Stimulated activated CD8-positive, alpha-beta memory T cell treated with anti-CD3 and anti-CD28 coated beads, Interleukin-7, amount 100 ng/mL, for 1 hour (primary cell): ENCODE measurements at places on chromosomes 2 and 18.

DNA sequence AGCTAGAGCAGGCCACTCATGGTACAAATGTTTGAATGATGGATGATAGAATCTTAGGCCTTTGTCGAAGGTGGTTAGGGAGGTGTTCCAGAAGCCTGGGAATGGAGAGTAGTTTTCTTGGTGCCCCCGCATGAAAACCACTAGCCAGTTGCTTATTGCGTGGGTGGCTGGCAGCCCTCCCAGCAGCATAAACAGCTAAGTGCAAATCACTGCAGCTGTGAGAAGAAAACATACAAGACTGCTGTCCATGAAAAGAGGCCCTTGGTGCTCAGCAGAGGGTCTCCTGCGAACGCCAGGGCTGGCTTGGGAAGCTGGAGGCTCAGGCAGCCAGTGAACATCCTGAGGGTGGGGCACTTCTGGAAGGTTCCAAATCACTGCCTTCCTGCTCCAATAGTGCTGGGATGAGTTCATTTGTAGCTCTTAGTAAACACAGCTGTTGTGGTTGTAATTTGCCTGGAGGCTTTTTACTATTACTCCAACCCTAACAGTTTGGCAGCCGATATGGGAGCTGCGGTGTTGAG is 118.8 kb downstream of the MGAT5 start:
- DNase-seq: no peak

DNA sequence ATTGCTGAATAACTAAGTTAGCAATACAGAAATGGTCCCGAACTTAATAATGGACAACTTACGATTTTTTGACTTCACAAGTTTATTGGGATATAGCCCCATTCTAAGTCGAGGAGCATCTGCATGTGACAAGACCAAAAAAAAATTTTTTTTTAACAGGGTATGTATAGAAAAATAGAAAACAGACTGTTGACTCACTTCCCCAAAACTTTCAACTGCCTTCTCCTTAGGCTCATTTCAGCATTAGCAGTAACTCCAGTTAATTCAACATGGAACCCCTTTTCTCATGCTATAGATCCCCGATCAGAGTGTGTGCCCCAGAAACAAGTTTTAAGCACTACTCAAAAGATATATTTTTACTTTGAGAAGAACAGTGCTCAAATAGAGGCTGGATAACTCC is 5.4 kb downstream of the CD302 start:
- DNase-seq: no peak

GRCh38 chr2:65331336-65332025 is 100.9 kb downstream of the SPRED2 start:
- no peak for DNase-seq

GRCh38 chr2:100580367-100581276 is 17.8 kb downstream of the PDCL3 start:
- no peak for DNase-seq

- DNase-seq: no peak
These were observed 39.9 kb upstream of the RBMS1 start for GRCh38 chr2:160533482-160533881.

DNA sequence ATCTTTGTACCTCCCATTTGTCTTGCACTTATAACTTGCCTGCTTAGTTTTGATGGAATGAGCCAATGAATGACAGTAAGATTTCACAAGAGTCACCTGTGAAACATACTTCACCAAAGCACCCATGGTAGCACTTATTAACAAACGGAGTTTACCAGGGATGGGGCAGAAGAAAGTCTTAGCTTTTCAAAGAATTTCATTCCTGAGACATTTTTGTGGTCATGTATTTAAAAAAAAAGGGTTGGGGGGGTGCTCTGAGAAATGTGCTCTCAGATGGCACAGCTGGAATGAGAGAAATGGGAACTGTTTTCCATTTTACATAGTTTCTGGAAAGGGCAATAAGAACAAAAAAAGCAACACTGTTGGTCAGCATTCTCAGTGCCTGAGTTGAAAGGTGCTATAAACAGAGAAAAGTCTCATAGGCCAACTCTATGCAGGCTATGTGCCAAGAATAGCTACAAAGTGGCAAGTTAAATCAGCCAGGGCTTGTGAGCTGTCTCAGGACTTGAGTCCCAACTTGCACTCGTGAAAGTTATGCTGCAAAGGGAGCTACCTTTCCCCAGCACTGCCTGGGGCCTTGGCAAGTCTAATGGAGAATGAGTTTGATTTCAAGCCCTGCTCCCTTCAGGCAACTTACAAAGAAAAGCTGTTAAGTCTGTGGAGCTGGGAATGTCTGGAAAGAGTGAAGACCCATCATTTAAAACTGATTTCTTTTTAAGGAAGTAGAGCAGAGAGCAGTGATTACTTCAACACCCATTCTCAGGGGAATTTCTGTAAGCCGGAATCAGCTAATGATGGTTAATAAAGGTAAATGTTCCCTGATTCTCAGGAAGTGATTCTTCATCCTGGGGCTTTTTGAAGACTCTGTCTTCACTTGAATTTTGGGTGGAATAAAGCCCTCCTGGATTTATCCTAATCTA is 170.6 kb downstream of the SLC8A1 start:
- DNase-seq: no peak

DNA sequence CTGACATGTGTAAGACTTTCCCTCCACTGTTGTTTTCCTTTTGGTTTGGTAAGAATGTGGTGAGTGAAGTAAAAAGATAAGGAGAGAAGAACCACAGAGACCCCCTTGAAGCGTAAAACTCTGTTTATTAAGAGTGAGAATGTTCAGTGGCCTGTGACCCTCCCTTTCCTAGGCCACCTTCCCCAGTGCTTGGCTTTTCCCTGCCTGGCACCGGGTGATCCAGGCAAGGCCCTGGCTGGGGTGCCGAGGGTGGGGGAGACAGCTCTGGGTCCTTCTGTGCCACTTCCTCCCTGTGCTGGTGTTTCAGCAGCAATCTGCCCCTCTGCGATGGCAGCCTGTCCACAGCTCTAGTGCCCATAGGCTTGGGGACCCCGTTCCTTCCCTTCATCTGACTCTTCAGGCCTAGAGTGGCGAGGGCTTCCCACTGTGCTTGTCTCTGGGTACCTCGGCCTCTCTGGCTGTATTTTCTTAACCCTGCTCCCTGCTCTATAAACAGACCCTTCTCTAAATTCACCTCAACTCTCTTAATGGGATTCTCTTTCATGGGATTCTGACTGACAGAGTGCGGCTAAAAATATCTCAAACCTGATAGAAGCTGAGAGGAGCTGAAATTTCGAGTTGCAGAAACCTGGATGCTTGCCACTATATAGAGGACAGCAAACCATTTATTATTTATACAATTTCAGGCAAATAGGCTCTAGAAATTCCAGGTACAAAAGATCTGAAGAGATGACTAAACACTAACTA is 461.0 kb downstream of the DLGAP1 start:
- no peak for DNase-seq

- DNase-seq: no peak
These were observed 108.1 kb downstream of the AQP4 start for GRCh38 chr18:26757263-26758019.

GRCh38 chr18:26714739-26715138 is 150.8 kb downstream of the AQP4 start:
- no peak for DNase-seq

DNA sequence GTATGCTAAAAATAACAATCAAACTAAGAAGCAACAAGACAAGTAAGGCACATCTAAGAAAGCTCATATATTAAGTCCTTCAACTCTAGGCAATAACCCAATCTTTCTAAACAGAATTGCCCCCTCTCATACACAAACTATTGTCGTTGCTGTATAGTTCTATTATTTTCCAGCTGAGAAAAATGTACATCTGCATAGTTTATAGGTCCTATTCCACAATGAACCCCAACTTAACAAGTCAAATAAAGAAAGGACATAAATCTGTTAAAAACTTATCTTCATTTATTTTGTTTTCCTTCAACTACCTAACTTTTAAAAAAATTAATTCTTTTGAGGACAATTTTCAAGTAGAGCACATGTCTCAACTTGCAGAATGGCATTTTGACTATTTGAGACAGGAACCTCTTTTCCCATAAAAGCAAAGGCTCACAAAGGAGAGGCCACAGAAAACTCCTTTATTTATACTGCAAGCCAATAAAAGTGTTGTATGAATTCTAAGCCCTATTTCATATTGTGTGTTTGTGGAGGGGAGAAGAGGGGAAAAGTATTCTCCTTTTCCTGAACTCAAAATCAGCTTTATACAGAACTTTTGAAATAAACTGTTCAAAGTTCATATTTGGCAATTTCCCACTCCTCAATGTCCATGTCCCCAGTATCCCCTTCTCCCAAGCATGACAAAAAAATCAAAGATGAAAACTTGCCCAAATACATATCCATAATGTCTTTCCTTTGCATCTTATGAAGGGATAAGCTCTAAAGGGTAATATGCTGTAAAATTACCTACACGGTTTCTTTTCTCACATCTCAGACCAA is 37.4 kb downstream of the RTN4 start:
- no peak for DNase-seq

GRCh38 chr2:191635333-191636234 is 42.4 kb upstream of the NABP1 start:
- DNase-seq: no peak
